ENCODE measurements at places on chromosomes 6 and 20.

- H3K27ac ChIP-seq: peak overlapping the region; percentile 30
- H3K4me3 ChIP-seq: peak overlapping the region; percentile 51
- no peaks in the 10 kb centered on the region for H3K36me3 ChIP-seq
- peak; percentile 27 for DNase-seq
Observed at GRCh38 chr6:63441266-63441956, 121.6 kb upstream of the LGSN start.

DNA sequence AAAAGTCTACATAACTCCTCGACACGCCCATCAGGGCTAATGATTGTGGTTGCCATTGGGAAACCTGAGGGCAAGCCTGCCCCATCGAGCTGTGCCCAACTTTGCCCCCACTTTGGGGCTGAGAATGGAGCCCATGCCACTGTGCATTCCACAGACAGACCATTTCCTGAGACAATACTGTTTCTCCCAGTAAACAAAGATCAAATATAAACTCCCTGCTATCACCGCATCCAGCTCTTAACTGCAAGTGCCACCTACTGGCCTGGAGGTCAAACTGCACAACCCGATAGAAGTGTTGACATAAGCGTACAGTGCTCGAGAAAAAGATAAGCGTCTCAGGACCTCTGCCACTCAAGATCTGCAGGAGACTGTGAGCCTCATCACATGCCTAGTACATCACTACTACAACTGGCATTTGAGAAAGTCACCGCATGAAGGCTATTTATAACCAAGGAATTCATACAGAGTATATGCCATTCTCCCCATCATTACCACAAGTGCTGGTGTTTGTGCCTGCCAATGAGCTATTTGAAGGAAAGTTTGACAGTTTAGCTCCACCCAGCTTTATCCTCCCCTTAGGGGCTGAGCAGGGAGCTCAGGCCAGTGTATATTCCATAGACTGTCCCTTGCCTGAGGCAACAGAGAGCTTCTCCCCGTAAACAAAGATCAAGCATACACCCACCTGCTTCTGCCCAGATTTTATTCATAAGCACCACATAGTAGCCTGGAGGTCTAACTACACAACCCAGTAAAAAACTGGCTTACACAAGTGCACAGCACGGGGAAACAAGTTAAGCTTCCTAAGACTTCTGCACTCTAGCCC is 4.5 kb upstream of the DEFB126 start:
- no peaks in the 10 kb centered on the region for H3K36me3 ChIP-seq
- peak; percentile 26 for DNase-seq
- peaks cover 23% of the 10 kb centered on the region for H3K27me3 ChIP-seq
- H3K4me1 ChIP-seq: no peaks in the 10 kb centered on the region
- no peak overlapping the region for H3K4me3 ChIP-seq

- H3K36me3 ChIP-seq: no peaks in the 10 kb centered on the region
- peaks cover 2% of the 10 kb centered on the region for H3K27me3 ChIP-seq
- H3K4me1 ChIP-seq: peaks cover 39% of the 10 kb centered on the region
- no peak overlapping the region for H3K4me3 ChIP-seq
- H3K27ac ChIP-seq: no peak overlapping the region
- no peak for DNase-seq
Observed at GRCh38 chr6:437037-437392, 45.5 kb downstream of the IRF4 start.

- peak overlapping the region; percentile 93 for H3K27ac ChIP-seq
- H3K36me3 ChIP-seq: peaks cover 2% of the 10 kb centered on the region
- peaks cover 41% of the 10 kb centered on the region for H3K4me1 ChIP-seq
- DNase-seq: peak; percentile 84
Observed at GRCh38 chr20:36491901-36492617, 49.3 kb upstream of the MYL9 start.

- no peaks in the 10 kb centered on the region for H3K36me3 ChIP-seq
- H3K27ac ChIP-seq: no peak overlapping the region
Observed at GRCh38 chr6:170262489-170263088, 28.3 kb downstream of the DLL1 start.

- peaks cover 18% of the 10 kb centered on the region for H3K36me3 ChIP-seq
- no peaks in the 10 kb centered on the region for H3K27me3 ChIP-seq
- no peak overlapping the region for H3K27ac ChIP-seq
- H3K4me1 ChIP-seq: peaks cover 28% of the 10 kb centered on the region
Observed at GRCh38 chr20:36238760-36239159, 2.5 kb downstream of the AAR2 start.

GRCh38 chr6:21946298-21946783 is 350.5 kb downstream of the PRL start:
- H3K4me1 ChIP-seq: peaks cover 5% of the 10 kb centered on the region
- H3K27me3 ChIP-seq: no peaks in the 10 kb centered on the region
- no peak overlapping the region for H3K27ac ChIP-seq
- no peaks in the 10 kb centered on the region for H3K36me3 ChIP-seq
- H3K4me3 ChIP-seq: no peak overlapping the region

DNA sequence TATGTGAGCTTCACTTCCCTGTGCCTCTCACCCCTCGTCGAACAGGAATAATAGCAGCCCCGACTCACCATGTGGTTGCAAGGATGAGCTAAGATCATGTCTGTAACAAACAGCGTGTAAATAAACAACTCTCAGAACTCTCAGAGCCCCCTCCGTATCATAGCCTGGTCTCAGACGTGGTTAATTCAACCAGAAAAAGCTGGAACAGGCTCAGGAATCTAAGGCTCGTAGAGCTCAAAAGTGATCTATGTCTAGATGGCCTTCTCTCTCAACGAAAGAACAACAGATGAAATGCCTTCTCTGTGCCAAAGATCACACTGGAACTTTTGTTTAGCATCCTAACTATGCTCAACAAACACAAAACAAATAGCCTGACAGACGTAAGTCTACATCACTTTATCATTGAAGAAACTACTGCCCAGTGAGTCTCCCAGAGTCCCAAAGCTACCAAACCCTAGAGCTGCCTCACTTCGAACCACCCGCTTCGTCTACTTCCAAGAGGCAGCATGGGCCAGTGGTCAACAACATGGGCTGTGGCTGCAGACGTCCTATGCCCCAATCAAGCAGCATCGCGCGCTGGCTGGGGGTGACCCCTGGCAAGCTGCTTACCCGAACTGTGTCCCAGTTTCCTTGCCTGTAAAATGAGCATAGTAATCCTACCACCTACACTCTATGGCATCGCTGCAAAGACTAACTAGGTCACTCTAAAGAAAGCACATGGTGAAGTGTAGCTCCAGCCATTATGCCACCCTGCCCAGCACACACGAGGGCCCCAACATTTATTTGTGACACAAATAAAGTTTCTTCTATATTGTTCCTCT is 35.1 kb downstream of the NFATC2 start:
- H3K27ac ChIP-seq: no peak overlapping the region
- peaks cover 66% of the 10 kb centered on the region for H3K4me1 ChIP-seq
- H3K4me3 ChIP-seq: no peak overlapping the region
- peaks cover 83% of the 10 kb centered on the region for H3K36me3 ChIP-seq
- no peaks in the 10 kb centered on the region for H3K27me3 ChIP-seq

- no peak for DNase-seq
- H3K4me3 ChIP-seq: no peak overlapping the region
- no peaks in the 10 kb centered on the region for H3K27me3 ChIP-seq
- H3K4me1 ChIP-seq: no peaks in the 10 kb centered on the region
- no peak overlapping the region for H3K27ac ChIP-seq
Observed at GRCh38 chr20:22909436-22909835, 125.7 kb upstream of the SSTR4 start.

GRCh38 chr6:75818098-75818855 is 69.2 kb downstream of the MYO6 start:
- peaks cover 2% of the 10 kb centered on the region for H3K27me3 ChIP-seq
- no peaks in the 10 kb centered on the region for H3K4me1 ChIP-seq
- no peak overlapping the region for H3K27ac ChIP-seq
- H3K4me3 ChIP-seq: no peak overlapping the region
- DNase-seq: no peak

DNA sequence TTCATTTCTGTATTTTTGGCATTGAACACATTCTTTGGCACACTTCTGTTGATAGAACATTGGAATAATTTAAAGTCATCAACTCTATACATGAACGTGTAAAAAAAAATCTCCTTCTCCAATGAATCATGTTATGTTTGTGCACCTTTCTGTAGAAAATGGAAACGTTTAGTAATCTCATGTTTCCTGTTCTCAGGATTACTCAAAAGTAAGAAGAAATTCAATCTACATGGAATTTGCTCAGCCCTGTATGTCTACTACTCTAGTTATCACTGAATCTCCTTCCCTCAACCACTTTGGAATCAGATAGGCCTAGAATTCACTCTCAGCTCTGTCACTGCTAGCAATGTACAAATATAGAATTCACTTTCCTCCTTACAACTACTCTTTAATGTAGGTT is 103.6 kb downstream of the COL21A1 start:
- H3K4me1 ChIP-seq: no peaks in the 10 kb centered on the region
- no peak overlapping the region for H3K4me3 ChIP-seq
- no peaks in the 10 kb centered on the region for H3K36me3 ChIP-seq
- no peak for DNase-seq

GRCh38 chr6:6825193-6825784 is 236.8 kb downstream of the LY86 start:
- H3K27me3 ChIP-seq: peaks cover 15% of the 10 kb centered on the region
- no peak for DNase-seq
- H3K4me1 ChIP-seq: peaks cover 31% of the 10 kb centered on the region
- no peaks in the 10 kb centered on the region for H3K36me3 ChIP-seq
- H3K27ac ChIP-seq: no peak overlapping the region

GRCh38 chr6:32845384-32845884 is 1.6 kb upstream of the PSMB8 start:
- H3K36me3 ChIP-seq: peaks cover 91% of the 10 kb centered on the region
- H3K4me3 ChIP-seq: peak overlapping the region; percentile 98
- H3K27ac ChIP-seq: peak overlapping the region; percentile 99
- no peaks in the 10 kb centered on the region for H3K27me3 ChIP-seq
- DNase-seq: peak; percentile 74

DNA sequence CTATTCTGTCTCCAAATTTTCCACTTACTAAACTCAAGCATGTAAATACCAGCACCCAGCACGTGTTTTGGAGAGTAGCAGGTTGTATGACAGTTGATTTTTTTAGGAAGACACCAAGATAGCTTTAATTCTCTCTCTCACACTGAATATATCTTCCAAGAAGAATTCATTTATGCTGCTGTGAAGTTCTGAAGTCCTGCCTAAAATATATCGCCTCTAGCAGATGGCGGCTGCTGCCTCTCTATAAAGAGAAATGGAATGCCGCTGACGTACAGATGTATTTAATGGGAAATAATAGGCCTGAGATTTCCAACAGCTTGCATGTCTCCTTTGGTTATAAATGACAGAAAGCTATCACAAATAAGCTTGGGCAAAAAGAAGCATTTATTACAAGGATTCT is 74.7 kb downstream of the PFDN4 start:
- no peak overlapping the region for H3K27ac ChIP-seq
- peaks cover 8% of the 10 kb centered on the region for H3K4me1 ChIP-seq
- H3K36me3 ChIP-seq: no peaks in the 10 kb centered on the region
- no peak for DNase-seq
- H3K4me3 ChIP-seq: no peak overlapping the region
- H3K27me3 ChIP-seq: no peaks in the 10 kb centered on the region

DNA sequence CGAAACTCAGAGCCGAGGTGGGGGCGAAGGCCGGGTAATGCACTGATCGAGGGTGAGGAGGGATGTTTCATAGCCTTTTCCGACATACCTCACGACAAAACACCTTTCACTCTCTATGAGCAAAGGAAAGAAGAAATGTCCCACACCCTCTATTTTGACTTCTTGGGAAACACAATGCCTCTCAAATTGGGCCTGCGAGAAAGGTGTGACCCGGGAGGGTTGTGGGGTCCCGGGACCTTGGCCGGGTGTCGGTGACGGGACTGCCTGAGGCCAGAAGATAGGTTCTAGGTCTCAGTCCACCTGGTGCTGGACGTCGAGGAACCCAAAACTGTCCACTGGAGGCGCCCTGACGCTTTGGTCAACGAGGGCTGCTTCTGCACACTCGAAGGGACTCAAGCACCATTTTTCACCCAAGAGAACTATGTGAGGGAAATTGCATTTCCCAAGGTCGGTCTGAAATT is 41.1 kb upstream of the OSTM1 start:
- peaks cover 80% of the 10 kb centered on the region for H3K27me3 ChIP-seq
- DNase-seq: peak; percentile 39
- no peak overlapping the region for H3K27ac ChIP-seq

DNA sequence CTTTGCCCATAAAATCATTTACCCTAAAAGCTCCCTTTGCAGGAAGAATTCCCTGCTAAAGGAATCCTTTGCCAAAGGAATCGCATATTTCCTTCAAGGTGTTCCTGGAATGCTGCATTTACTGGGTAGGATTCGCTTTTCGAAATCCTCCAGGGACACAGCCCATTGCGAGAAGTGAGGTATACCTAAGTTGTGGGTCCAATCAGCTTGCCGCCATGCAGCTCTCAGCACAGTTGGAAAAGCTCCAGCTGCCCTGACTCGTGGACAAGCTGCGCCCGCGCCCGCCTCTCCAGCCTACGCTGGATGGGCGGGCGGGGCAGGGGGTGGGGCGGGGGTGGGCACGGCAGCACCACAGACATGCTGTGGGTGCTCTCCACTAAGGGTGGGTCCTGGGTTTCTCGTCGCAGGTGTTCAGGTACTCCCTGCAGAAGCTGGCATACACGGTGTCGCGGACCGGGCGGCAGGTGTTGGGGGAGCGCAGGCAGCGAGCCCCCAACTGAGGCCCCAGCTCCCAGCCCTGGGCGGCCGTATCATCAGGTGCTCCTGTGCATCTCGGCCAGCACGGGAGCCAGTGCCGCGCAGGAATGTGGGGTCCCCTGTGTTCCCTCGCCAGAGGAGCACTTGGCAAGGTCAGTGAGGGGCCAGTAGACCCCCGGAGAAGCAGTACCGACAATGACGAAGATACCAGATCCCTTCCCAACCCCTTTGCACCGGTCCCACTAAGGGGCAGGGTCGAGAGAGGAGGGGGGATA is 1.4 kb downstream of the NNAT start:
- H3K27me3 ChIP-seq: no peaks in the 10 kb centered on the region
- no peak overlapping the region for H3K27ac ChIP-seq
- H3K4me3 ChIP-seq: no peak overlapping the region
- H3K36me3 ChIP-seq: peaks cover 17% of the 10 kb centered on the region

DNA sequence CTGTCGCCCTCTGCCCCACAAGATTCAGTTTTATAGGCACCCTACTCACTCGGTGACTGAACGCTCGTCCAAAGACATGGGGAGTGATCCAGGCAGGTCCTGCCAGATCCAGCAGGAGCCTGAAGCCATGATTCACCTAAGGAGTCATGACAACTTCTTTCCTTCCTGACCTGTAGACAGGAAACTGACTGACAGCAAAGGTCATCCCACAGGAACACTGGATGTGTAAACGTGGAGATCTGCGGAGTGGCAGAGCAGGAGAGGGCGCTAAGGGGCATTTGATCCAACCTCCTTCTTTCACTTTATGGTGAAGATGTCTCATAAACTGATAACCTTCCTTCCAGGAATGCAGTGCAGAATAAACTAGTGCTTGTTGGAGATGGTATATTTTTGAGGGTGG is 192.2 kb downstream of the GJA10 start:
- H3K4me3 ChIP-seq: no peak overlapping the region
- H3K27me3 ChIP-seq: no peaks in the 10 kb centered on the region
- peaks cover 50% of the 10 kb centered on the region for H3K36me3 ChIP-seq

DNA sequence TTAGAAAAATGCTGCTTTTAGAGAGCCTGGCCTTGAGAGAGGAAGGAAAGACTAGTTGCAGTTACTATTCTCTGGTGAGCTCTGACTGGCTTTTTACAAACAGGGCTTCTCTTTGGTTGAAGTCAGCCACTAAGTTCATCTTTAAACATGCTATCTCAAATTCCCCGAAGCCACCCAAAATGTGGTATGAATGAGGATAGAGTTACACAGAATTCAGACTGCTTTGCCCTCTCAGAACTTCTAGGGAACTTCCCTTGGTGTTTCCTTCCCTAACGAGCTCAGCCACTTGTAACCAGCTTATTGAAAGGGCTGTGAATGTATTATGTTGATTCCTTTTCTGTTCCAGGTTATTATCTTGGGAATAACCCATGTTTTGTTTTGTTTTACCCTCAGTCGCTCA is 73.5 kb downstream of the EFHC1 start:
- H3K27me3 ChIP-seq: no peaks in the 10 kb centered on the region
- no peaks in the 10 kb centered on the region for H3K36me3 ChIP-seq
- no peak overlapping the region for H3K4me3 ChIP-seq
- no peak overlapping the region for H3K27ac ChIP-seq
